ENCODE measurements at places on chromosomes 7 and 10.

GRCh38 chr10:129932751-129933433 is 31.2 kb downstream of the EBF3 start:
- DNase-seq, result no peak

GRCh38 chr7:100785878-100786277 is 41.4 kb downstream of the EPHB4 start:
- DNase-seq, result no peak

GRCh38 chr7:135328053-135328452 is 94.4 kb downstream of the STRA8 start:
- DNase-seq, result no peak

DNA sequence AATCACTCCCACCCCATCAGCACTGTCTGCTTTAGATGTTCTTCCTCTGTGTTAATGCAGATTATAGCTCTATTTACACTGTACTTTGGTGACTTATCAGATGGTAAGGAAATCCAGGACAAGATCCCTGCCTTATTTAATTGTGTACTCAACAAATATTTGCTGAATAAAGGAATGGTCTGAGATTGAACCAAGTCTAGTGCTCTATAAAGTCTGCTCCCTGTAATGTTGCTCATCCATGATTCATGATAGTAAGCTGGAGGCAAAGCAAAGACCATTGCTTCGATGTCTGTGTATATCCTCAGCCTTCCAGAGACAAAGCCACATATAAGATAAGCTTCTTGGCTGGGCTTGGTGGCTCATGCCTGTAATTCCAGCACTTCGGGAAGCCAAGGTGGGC is 33.5 kb downstream of the PLCE1 start:
- DNase-seq, result no peak

- DNase-seq, result no peak
Measured at GRCh38 chr10:86294346-86295265, 72.0 kb downstream of the GRID1 start.

DNA sequence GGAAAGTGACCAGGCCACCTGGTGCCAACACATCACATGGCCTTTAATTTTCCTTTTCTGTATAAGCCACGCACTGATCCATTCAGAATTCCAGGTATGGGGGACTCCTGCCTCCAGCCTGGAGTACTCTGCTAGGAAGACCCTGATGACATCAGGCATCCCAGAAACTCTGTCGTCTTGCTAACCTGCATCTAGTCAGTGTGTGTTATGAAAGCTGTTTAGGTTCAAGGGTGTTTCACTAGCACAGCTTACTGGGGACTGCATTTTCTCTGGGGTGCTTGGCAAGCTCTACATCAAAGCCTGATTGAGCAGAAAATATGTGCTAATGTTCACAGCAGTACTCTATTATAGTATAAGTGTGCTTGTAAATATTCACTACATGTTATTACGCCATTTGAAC is 100.6 kb upstream of the MGMT start:
- DNase-seq, result no peak

DNA sequence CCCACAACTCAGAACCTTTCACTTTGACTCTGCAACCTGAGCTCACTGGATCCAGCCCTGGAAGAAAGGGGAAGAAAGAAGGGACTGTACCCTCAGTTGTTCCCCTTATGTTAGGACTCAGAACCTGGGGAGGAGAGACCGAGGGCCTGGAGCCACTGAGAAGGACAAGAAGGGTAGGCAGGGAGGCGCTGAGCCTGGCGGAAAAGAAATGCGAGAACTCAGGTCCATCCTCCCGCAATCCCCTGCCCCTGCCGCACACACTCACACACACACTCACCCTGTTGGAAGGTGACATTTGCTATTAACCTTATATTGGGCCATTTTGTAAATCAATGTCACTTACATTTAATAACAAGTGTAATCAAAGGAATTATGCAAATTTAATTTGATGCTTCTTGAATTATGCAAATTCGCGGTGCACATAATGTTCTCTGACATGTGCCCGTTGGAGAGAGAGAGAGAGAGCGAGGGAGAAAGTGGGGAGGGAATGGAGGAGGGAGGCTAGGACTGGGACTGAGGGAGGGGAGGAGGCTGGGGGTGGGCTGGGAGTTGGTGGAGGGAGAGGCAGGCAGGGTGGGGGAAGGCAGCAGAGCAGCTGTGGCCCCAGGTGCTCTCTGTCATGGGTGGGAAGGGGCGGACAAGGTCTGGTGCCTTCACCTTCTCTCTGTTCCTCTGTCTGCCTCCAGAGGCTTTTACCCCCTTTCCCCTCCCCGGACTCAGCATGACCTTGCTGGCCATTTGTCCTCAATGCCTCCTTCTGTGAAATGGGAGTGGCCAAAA is 99.6 kb upstream of the PAX2 start:
- DNase-seq, result no peak

All from activated gamma-delta T cell (primary cell).